NCI-H1092 treated with DMSO at 0.1 percent for 48 hours (cell line): ENCODE measurements at places on chromosomes 4 and X.
A peak's percentile ranks its signal among the peaks of the same experiment; 100 is the strongest.

DNA sequence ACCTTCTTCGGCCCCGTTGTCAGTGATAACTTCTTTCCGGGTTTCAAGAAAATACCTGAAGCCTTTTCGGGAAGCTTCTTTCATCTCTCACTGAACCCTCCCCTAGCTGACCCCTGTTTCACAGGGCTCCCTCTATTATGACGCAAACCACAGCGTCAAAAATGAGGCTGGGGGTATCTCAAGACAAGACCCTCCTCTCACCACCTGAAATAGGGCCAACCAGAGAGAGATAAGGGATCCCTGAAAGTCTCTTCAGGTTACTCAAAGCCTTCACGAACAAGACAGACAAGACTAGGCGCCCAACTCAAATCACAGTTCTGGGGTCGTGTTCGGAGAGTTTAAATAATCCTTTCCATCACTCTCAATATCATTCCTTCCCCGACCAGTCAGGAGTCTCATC lies 1.2 kb downstream of the PHF8 start:
- DNase-seq: no peak

DNA sequence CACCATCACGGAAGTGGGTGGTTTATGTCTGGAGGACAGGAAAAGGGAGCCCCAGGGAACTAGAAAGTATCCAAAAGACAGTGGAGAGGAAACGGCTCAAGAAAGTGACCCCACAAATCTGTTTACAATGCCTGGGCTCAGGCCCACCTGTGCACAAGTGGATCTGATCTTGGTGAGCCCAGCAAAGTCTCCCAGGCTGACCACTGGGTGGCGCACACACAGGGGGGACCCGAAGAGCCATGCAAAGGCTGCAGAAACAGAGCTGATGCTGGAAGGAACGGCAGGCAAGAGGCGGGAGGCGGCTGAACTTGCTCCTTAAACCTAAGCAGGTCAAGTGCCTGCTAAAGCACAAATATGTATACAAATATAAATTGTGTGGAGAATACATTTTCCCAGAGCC lies 9.6 kb downstream of the HAUS7 start:
- DNase-seq: peak; percentile 35

DNA sequence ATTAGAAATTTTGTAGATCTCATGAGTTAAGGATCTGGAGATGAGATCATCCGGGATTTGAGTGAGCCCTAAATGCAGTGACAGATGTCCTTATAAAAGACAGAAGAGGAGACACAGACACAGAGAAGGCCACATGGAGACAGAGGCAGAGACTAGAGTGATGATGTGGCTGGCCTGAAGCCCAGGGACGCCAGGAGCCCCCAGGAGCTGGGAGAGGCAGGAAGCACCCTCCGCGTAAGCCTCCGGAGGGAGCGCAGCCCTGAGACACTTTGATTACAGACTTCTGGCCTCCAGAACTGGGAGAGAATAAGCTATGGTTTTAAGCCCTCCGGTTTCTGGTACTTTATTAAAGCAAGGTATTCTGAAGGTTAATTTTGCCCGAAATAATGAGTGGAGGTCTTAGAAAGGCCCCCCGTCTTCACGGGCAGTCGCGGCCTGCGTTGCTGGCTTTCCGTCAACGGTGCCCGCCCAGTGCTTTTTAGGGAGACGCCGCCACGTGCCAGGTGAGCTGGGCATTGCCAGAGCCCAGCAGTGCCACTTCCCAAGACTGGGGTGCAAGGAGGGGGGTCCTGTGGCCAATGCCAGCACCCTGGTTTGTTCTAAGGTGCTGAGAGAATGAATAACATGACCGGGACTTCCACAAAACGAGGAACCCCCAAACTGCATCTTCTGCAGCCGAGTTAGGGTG lies 8.1 kb downstream of the DHRSX start:
- DNase-seq: no peak

GRCh38 chr4:121838136-121838535 lies 14.5 kb upstream of the CCNA2 start:
- DNase-seq: no peak

GRCh38 chr4:153804722-153805121 lies 15.8 kb upstream of the SFRP2 start:
- DNase-seq: no peak

DNA sequence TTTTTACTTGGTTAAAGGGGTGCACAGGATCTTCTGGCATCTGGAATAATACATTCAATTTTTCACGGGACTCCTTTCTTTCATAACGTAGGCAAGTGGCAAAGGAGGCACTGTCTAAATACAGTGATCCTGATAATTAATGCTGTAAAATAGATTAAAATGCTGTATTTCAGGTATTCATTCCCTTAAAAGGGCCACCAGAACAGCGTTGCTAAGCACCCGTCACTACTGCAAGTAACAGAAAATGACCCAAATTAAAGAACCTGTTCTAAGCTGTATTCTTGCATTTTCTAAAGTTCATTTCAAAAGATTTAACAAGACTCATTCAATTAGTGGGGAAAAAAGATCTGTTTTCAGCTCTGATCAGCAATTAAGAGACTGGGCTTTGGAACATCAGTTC lies 208.2 kb downstream of the TENM3 start:
- no peak for DNase-seq

DNA sequence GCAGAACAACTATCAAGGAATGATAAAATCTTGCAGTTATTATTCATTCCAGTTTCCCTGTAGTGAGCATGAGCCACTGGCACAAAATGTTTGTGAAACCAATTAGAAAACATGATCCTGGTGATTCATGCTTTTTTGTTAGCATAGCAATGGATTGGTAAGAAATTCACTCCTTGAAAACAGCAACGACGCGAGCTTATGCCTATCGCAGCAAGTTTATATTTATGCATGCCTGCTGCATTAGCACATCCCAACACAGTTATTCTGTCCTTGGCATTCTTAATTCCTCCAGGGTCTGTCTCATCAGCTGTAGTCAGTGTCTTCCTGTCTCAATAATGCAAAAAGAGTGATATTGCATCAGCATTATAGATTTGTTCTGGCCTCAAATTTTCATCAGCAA lies 975.9 kb downstream of the STIM2 start:
- DNase-seq: no peak

GRCh38 chr4:81376720-81377119 lies 95.0 kb downstream of the RASGEF1B start:
- no peak for DNase-seq

- no peak for DNase-seq
Measured at GRCh38 chr4:76606645-76607265, 171.7 kb downstream of the SHROOM3 start.

DNA sequence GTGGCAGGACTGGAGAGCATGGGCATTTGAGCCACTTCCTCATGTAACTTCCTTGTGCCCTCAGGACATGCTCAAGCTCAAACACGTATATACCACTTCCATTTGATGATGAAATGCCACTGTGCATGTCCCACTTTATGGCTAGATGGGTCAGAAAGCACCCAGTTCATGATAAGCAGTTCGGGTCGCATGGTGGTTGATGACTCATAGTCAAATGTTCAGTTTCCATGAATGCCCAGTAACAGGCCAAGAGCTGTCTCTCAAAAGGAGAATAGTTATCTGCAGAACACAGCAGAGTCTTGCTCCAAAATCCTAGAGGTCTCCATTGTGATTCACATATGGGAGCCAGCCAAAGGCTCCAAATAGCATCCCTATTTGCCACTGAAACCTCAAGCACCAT lies 48.9 kb upstream of the SPIN3 start:
- DNase-seq: no peak

- no peak for DNase-seq
Measured at GRCh38 chr4:167595898-167596297, 361.6 kb upstream of the SPOCK3 start.

DNA sequence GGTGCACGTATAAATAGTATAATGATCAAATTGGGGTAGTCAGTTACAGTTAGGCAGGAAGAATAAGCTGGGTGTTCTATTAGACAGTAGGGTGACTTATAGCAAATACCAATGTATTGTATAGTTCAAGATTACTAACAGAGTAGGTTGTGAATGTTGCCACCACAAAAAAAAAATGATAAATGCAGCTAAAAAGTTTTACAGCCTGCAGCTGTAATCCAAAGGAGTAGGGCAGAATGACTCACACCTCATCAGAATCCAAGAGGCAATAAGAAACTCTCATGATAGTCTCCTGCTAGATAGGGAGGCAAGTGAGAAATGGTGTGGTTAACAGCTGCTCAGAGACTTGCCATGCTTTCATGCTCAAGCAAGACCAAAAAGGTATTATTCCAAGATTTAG lies 19.6 kb upstream of the TCEAL4 start:
- DNase-seq: no peak

GRCh38 chr4:4719436-4719835 lies 140.0 kb upstream of the MSX1 start:
- no peak for DNase-seq
